MG63 (cell line): ENCODE measurements at places on chromosomes 1 and 21.

GRCh38 chr1:21499283-21499950, 9.8 kb upstream of the ALPL start:
- no peak for DNase-seq

DNA sequence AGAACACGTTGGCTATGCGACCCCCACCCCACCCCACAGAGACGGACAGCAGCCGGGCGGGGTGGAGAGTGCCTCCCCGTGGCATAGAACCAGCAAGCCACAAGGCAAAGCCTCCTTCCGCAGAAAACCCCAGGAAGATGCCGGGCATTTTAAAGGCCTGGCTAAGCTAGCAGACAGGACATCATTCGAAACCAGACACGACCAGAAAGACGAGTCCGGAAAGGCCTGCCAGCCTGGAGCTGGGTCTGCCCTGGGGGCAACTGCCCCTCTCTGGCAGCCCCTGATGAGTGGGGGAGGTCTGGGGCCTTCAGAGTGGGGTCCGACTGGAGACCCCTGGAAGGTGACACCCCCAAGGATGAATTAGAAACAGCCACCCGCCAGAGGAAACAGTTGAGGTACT, 8.5 kb downstream of the FTCD start:
- no peak for DNase-seq

DNA sequence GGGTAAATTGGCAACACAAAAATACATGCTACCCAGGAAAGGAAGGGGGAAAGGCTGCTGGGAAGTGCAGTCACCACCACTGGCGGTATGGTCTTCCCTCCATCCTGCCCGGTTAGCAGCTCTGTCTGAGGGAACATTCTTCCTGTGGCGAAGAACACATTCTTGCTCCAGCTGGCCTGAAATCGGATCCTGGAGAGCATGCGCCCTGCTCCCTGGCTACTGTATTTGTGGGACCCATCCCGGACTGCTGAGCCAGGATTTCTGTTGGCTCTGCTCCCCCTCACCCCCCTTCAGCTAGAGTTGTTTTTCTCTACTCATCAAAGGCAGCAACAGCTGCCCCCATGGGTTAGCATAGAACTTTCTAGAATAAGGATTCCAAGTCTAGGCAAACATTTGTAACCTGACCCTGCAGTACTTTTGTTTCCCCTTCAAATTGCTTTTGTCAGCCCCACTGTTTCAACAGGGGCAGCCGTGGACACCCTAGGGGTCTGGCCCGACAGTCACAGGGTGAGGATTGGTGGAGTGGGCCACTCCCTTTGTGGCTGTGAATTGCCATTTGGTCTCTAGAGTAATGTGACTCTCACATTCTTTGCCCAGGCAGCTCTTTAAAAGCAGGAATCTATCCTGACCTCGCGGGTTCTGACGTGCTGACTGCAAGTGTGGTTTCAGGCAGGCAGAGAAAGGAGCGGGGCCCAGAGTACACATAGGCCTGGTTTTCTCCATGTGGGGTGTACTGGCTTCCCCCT, 157.7 kb downstream of the TOMM20 start:
- peak; percentile 87 for DNase-seq

- no peak for DNase-seq
These were observed 60.0 kb downstream of the BACE2 start for GRCh38 chr21:41228006-41228370.

- DNase-seq: peak; percentile 90
These were observed 830 bp downstream of the INPP5B start for GRCh38 chr1:37945743-37946702.

- DNase-seq: peak; percentile 28
These were observed 38.7 kb downstream of the DSTYK start for GRCh38 chr1:205172729-205173366.

DNA sequence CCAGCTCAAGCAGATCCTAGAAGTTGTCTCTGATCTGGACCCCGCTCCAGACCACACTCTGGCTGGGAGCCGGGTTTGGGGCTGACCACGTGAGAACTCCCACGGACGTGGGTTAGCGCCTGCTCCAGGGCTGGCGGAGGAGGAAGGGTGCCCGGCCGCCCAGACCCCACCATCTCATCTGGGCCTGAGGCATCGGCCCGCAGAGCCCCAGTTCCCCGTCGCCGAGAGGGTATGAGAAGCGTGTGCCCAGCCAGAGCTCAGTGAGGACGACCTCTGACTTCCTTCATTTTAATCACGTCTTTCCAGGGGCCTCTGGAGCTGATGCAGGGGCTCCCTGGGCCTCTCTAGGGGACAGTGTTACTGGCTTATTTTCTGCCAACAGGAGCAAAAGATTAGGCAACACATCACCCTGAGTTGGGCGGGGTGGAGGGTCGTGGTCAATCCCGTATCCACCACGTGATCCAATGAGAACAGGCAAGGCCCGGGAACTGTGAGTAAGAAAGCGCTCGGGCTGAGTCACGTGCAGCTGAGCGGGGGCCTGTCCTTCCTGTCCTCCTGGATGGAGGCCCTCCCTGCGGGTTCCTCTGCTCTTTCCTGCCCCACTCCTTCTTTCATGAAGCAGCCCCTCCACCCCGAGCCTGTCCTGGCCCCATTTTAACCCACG, 81.1 kb downstream of the SIK1 start:
- peak; percentile 65 for DNase-seq

GRCh38 chr21:45471525-45472221, 66.7 kb downstream of the COL18A1 start:
- peak; percentile 50 for DNase-seq

DNA sequence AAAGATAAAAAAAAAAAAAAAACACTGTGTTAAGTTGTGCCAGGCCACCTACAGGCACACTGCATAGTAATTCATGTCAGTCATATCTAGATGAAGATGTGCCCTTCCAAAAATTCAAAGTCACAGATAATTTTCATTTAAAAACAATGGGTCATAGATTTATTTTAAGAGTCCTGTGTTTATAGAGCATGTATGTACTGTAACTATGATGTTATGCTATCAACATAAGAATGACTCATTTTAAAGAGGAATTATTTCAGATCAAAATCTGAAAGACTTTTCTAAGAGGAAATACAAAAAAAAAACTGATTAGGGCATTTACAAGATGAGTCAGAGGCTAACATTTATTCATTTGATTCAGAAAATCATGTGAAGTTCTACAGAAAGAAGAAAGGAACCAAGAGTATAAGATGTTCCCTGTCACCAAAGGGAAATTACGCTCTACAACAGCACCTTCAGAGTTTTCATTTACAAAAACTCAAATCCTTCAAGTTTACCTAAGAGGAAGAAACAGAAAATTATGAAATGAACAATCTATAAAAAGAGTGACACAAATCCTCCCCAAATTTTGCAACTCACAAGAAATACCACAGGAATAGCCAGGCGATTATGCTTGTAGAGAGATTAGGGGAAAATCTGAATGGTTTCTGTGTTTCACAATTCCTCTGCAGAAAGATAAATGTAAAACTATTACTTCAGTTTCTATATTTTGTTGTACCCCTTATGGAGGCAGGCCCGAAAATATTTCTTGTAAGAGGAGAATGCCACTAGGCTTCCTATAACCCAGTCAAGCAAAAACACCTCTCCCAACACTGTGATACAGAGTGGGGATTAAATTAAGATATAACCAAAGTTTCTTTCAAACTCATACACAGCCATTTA, 13.8 kb downstream of the TP53BP2 start:
- DNase-seq: peak; percentile 18
